ENCODE measurements at places on chromosomes 3 and 15.

- DNase-seq = peak; percentile 82
Observed at GRCh38 chr3:111846039-111846438, 13.0 kb upstream of the PHLDB2 start.

- no peak for DNase-seq
Observed at GRCh38 chr3:168870892-168871291, 775.2 kb upstream of the GOLIM4 start.

- no peak for DNase-seq
Observed at GRCh38 chr3:186880406-186880805, 37.9 kb downstream of the ADIPOQ start.

DNA sequence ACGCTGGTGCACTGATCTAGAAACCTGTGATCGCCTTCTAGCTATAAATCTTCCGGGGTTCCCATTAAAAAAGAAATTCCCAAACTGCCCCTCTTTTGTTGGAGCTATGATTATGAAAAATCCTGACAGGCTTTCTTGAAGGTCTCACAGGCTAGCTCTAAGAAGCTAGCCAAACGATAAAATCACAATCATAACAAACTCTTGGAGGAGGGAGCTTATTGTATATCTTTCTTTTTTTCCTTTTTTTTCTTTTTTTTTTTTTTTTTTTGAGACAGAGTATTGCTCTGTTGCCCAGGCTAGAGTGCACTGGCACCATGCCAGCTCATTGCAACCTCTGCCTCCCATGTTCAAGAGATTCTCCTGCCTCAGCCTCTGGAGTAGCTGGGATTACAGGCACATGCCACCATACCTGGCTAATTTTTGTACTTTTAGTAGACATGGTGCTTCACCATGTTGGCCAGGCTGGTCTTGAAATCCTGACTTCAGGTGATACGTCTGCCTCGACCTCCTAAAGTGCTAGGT lies 72.0 kb downstream of the MYO1E start:
- DNase-seq = peak; percentile 28

DNA sequence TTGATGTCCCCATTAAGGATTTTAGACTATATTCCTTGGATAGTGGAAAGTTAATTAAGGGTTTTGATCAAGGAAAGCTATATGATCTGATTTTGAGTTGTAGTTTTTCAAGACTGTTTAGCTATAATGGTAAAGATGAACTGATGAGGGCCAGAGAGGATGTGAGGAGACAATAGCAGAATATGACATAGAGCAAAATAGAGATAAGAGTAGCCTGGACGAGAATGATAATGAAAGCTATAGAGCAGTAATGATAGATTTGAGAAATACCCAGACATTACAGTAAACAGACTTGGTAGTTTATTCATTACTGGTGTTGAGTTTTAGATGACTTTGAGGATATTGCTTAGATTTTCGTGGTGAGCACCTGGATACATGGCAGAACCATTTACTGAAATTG lies 3.8 kb downstream of the SUCNR1 start:
- no peak for DNase-seq

DNA sequence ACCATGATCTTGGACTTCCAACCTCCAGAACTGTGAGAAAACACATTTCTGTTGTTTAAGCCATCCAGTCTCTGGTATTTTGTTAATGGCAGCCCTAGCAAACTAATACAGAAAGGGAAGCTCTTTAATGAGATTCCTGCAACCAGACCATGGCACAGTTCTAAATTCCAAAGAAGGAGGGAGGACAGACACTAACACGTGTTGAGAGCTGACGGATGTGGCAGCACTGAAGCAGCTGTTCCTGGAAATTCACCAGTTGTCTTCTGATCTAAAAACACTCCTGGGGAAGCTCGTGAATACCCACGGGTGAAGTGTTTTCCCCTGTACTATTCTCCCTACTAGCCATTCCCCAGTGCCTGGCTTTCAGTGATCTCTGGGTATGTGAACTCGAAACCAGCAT lies 56.7 kb downstream of the RPL22L1 start:
- DNase-seq = no peak

DNA sequence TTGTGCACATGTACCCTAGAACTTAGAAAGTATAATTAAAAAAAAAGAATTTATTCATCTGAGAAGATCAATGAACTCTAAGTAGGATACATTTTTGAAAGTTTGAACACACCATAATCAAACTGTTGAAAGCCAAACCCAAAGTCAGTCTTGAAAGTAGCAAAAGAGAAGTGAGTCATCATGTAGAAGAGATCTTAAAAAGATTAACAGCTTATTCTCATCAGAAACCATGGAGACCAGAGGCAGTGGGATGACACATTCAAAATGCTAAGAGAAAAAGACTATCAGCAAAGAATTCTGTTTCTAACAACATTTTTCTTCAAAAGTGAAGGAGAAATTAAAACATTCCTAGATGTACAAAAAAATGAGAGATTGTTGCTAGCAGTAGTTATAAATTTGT lies 60.7 kb downstream of the TIMP4 start:
- DNase-seq = no peak

GRCh38 chr3:128412180-128413002 lies 54.3 kb downstream of the DNAJB8 start:
- DNase-seq = no peak

GRCh38 chr3:161599697-161600096 lies 103.1 kb downstream of the OTOL1 start:
- no peak for DNase-seq

DNA sequence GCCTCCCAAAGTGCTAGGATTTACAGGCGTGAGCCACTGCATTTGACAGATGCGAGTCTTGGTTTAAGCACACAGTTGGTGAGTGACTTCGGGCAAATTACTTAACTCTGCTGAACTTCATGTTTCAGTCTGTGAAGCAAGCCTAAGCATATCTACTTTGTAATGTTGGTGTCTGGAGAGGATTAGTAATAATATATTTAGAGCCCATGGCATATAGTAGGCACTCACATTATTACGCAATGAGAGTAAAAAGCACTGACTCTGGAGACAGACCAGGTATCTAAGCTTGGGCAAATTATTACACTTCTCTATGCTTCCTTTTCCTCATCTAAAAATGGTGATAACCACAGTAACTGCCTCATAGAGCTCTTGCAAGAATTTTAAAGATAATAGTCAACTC lies 208.7 kb upstream of the P2RY1 start:
- no peak for DNase-seq

- peak; percentile 62 for DNase-seq
Observed at GRCh38 chr15:82181371-82181770, 81.2 kb downstream of the EFL1 start.

DNA sequence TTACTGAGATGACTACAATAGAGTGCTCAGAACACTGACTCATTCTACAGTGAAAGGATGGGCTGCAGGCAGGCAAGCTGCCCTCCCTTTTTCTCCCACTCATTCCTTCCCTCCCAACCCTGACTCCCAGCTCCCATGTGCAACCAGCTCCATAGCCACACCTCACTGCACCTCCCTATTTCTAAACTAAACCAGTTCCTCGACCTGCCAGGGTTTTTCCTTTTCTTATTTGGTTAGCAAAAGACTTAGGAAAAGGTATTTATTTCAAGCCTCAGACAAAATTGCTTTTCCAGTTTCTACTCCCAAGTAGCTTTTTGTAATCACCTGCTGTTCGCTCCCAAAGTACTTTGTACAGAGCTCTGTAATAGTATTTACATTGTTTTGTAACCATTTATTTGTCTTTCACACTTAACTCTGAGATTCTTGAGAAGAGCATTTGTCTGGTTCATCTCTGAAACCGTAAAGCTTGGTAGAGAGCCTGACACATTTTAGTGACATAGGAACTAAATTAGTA lies 2.2 kb downstream of the AADAC start:
- DNase-seq = peak; percentile 41

DNA sequence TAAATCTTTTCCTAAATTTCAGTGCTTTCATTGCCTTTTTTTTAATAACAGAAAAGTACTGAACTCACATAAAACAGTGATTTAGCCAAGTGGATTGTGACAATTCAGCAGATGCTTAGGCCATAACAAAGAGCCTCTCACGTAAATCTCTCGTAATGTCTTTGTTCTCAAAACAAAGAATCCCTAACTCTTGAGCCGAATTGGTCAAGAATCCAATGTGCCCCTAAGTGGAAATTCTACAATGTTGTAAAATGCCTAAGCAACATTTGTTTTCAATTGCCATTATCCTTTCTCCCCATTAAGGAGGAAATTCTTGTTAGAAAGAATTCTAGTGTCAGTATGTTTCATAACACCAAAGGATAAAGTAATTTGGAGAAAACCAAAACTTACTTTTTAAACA lies 235.7 kb upstream of the THBS1 start:
- DNase-seq = peak; percentile 74

GRCh38 chr3:127320529-127321121 lies 32.8 kb upstream of the PRR20G start:
- peak; percentile 4 for DNase-seq

DNA sequence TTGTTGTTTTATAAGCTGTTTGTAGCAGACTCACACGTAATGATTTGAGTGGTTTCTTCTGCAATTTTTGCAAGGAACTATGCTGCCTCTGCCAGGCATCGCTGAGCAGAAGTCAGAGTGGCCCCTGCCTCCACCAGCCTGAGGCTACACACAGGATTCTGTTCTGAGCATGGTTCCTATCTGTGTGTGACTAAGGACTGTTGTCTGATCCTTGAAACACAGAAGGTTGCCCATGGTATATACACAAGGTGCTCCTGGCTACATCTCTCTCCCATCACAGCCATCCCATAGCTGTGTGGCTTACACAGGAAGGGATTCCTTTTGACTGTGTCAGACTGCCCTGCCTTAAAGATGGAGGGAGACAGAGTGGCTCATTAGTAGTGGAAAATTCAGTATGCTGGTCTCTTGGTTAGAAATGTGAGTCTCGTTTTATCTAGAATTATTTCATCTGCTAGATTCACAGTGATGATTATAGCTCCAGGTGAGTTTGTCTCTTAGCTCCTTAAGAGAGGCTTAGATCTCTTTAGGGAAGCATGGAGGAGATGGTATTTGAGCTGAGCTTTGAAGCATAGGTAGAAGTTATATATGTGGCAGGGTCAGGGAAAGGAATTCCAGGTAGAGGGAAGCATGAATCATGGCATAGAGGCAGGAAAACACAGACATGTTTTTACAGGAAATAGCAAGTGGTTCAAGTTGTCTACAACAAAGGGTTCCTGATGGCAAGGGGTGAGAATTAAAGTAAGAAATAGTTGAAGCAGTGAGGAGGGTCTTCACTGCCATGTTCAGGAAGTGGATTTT lies 37.5 kb downstream of the SNAPC5 start:
- DNase-seq = peak; percentile 34
